ENCODE measurements at places on chromosomes 5 and 9.

- no peak for DNase-seq
Observed at GRCh38 chr5:15510092-15510491, 10.1 kb downstream of the FBXL7 start.

DNA sequence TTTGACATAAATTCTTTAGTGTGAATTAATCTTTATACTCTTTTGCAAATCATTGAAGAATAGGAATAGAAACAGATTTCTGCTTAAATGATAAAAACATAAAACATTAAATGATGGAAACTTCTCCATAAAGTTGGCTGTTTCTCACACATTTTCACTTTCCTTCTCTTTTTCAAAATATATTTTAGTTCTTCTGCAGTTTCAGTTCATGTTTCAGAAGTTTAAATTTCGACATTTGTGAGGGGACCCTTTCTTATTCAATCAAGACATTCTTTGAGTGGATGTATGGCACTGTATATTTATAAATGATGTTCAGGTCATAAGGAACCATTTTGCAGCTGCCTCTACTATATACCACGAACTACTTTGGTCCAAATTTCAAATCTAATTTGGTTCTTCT, 34.6 kb downstream of the TNFAIP8 start:
- no peak for DNase-seq

- no peak for DNase-seq
Observed at GRCh38 chr5:125412561-125413495, 666.4 kb upstream of the ZNF608 start.

- no peak for DNase-seq
Observed at GRCh38 chr5:159440968-159441367, 110.7 kb upstream of the IL12B start.

- DNase-seq, result peak; percentile 93
Observed at GRCh38 chr5:1799602-1800471, at the start of gene MRPL36. MRPL36 (minus strand) TSS chr5:1799837; CDS start chr5:1798935, 902 bp downstream.

GRCh38 chr5:144275329-144275728, 104.7 kb downstream of the KCTD16 start:
- DNase-seq, result no peak

DNA sequence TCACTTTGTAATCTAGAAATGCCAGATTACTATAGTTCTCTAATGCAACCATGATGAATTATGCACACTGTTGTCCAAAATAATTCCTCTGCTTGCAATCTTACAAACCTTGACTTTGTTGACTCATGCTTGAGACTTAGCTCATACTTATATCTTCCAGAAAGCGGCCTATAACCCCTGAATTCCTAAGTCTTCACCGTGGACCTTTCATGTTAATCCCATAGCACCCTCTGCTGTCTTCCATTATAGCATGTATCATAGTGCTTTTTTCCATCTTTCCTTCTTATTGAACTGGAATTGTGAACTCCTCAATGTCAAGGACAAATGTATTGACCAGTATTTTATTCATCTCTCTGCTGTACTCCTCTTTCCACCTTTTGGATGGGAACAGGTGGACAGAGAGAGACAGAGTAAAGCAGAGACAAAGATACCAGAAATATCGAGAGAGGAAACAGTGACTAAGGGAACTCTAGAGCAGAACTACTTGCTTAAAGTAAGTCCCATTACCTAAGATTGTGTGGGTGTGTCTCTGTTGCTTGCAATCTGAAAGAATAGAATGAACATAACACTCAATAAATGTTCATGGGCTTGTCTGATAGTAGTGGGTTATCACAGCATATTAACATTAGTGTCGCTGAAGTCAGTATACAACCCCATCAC, 110.0 kb downstream of the LURAP1L start:
- DNase-seq, result no peak
